ENCODE measurements at places on chromosomes 1 and 21. TPM values are rescaled to one million over a fixed set of nuclear protein-coding genes. Genes with fewer than 3 reads are reported as not detected.

The RGS4 gene
- 48.0 TPM for total RNA-seq

The PARS2 gene
- 4.5 TPM for total RNA-seq

The ECM1 gene
- 44.0 TPM for total RNA-seq

The TRIM45 gene
- 2.7 TPM for total RNA-seq

The PCP4 gene
- not detected for total RNA-seq

The NBPF1 gene
- 40.2 TPM for total RNA-seq

The COL6A2 gene
- 509 TPM for total RNA-seq

The ELF3 gene
- 0.19 TPM for total RNA-seq

The LMX1A gene
- not detected for total RNA-seq

The ERG gene
- total RNA-seq = not detected

The LCE1F gene
- not detected for total RNA-seq

The OR2T35 gene
- not detected for total RNA-seq

The TMEM200B gene
- total RNA-seq = 13.6 TPM

The COL9A2 gene
- total RNA-seq = 0.10 TPM

The IGSF5 gene
- total RNA-seq = not detected

The TNNT2 gene
- not detected for total RNA-seq

The ANKRD34A gene
- total RNA-seq = 12.8 TPM
